Naive B cell (primary cell): ENCODE measurements at places on chromosomes 2 and 18.

- H3K27ac ChIP-seq = no peak overlapping the region
- no peak for DNase-seq
- peaks cover 17% of the 10 kb centered on the region for H3K27me3 ChIP-seq
- H3K36me3 ChIP-seq = no peaks in the 10 kb centered on the region
- no peak overlapping the region for H3K4me3 ChIP-seq
These were observed 107.2 kb upstream of the L3MBTL4 start for GRCh38 chr18:6521803-6522418.

DNA sequence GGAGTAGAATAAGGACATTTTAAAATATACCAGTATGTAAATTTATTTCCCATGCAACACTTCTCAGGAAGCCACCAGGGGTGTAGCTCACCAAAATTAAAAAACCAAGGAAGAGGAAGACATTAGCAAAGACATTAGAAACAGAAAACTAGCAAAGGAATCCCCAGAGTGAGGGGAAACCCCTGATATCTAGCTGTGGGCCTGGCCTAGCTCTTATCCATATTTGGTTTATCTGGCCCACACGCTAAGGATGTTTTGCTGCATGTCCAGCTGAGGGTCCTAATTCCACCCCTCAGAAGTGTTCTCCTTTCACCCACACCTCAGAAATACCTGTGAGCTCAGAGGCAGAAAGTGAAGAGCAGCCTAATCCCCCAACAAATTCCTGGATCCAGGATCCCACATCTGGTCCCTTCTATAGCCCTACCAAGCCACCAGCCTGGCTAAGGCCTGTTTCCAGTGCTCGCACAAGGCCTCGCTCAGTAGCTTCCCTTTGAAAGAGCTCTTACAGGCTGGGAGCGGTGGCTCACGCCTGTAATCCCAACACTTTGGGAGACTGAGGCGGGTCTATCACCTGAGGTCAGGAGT is 17.4 kb downstream of the OSBPL1A start:
- peak overlapping the region; percentile 11 for H3K27ac ChIP-seq
- H3K4me3 ChIP-seq = no peak overlapping the region
- H3K4me1 ChIP-seq = peaks cover 4% of the 10 kb centered on the region
- no peaks in the 10 kb centered on the region for H3K27me3 ChIP-seq
- DNase-seq = no peak
- no peaks in the 10 kb centered on the region for H3K36me3 ChIP-seq

DNA sequence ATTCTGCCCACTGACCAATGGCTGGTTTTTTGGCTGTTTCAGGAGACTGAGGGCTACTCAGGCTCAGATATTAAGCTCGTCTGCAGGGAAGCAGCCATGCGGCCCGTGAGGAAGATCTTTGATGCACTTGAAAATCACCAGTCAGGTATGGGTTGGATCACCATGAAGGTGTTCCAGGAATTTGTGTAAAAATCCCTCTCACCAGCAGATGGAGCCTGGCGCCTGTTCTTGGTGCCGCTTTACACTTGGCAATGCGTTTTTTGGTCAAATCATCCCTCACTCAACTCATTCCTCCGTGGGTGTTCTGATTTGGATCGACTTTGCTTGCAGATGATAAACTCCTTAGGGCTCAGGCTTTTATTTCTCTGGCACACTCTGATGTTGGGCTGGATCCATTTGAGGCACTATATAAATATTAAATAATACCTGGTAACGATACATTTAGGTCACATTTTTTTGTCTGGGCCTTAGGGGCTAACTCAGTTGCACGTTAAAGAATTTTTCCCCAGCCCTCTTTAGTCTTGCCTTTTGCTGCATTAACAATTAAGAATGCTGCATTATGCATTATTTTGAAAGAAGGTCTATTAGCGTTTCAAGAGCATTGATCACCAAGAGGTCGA is 50.0 kb downstream of the HDHD2 start:
- H3K36me3 ChIP-seq = no peaks in the 10 kb centered on the region
- no peak overlapping the region for H3K4me3 ChIP-seq
- peaks cover 3% of the 10 kb centered on the region for H3K4me1 ChIP-seq
- peak overlapping the region; percentile 65 for H3K27ac ChIP-seq

- no peaks in the 10 kb centered on the region for H3K27me3 ChIP-seq
- DNase-seq = no peak
- H3K36me3 ChIP-seq = peaks cover 6% of the 10 kb centered on the region
- peak overlapping the region; percentile 9 for H3K27ac ChIP-seq
- peak overlapping the region; percentile 92 for H3K4me3 ChIP-seq
- peaks cover 77% of the 10 kb centered on the region for H3K4me1 ChIP-seq
These were observed 1.4 kb upstream of the MALT1 start for GRCh38 chr18:58669731-58670378.

DNA sequence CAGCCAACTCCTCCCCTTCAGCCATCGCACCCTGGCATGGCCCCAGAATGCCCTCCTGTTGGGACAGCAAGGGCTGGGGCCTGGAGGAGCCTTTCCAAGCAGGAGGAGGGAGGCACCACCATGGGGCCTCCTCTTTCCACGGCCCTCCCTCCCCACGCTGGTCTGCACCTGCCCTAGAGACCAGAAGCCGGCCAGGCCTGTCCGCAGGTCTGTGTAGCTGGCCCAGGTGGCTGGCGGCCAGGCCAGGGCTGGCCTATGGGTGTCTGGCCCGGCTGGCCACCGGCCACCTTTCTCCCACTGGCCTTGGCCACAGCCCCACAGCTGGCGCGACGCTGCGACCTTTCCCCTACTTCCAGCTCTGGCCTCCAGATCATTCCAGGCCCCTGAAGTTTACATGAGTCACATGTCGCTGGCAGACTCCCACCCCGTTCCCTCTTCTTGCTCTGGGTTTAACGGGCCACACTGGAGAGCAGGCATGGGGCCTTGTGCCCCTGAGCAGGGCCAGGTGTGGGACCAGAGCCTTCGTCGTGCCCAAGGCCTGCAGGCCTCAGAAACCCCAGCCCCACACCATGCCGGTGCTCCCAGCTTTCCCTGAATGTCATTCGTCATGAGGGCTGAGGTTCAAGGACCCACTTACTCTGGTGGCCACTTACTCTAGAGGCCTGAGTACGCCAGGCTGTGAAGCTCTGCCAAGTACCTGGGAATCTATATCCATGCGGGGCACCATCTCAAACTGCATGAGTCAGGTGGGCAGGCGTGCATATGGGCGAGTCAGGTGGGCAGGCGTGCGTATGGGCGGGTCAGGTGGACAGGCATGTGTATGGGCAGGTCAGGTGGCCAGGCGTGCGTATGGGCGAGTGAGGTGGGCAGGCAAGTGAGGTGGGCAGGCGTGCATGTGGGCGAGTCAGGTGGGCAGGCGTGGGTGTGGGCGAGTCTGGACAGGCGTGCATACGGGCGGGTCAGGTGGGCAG is 33.3 kb upstream of the KLF11 start:
- H3K4me1 ChIP-seq = no peaks in the 10 kb centered on the region
- no peaks in the 10 kb centered on the region for H3K36me3 ChIP-seq
- DNase-seq = no peak
- H3K27ac ChIP-seq = no peak overlapping the region
- H3K27me3 ChIP-seq = peaks cover 5% of the 10 kb centered on the region

DNA sequence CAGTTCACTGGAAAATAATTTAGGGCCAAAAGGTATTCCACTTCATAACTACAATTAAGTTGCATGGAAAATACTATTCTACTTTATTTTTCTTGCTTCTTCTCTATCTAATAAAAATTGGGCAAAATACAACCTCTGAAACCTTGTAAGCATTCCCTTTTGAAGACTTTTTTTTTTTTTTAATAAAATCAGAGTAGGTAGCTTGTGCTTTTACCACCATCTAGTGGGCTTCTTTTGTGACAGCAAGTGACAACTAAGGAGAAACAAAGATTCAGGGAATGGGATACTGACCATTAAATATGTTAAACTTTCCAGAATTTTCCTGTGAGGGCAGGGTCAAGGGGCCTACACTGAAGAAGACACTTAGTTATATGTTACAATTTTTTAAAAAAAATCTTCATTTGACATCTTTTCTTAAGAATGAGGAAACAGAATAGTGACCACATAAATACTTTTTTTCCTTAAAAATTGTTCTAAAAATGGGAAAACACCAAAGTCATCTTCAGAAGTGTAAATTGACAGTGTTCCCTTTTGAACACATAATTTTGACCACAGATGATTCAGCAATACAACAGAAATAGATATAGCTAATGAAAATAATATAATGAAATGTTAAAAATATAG is 1183.2 kb upstream of the ACVR2A start:
- H3K36me3 ChIP-seq = no peaks in the 10 kb centered on the region
- no peaks in the 10 kb centered on the region for H3K4me1 ChIP-seq
- no peak for DNase-seq
- H3K27ac ChIP-seq = no peak overlapping the region
- no peak overlapping the region for H3K4me3 ChIP-seq

DNA sequence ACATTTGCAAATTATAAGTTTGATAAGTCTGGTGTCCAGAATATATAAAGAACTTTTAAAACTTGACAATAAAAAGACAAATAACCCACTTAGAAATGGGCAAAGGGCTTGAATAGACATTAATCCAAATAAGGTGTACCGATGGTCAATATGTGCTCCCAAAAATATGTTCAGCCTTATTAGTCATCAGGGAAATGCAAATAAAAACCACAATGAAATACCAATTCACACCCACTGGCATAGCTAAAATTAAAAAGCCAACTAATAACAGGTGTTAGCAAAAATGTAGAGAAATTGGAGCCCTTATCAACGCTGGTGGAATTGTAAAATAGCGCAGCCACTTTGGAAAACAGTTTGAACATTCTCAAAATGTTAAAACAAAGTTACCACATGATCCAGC is 79.0 kb upstream of the SCG2 start:
- no peaks in the 10 kb centered on the region for H3K27me3 ChIP-seq
- H3K36me3 ChIP-seq = no peaks in the 10 kb centered on the region
- H3K4me1 ChIP-seq = no peaks in the 10 kb centered on the region
- H3K4me3 ChIP-seq = no peak overlapping the region
- H3K27ac ChIP-seq = no peak overlapping the region
- no peak for DNase-seq

DNA sequence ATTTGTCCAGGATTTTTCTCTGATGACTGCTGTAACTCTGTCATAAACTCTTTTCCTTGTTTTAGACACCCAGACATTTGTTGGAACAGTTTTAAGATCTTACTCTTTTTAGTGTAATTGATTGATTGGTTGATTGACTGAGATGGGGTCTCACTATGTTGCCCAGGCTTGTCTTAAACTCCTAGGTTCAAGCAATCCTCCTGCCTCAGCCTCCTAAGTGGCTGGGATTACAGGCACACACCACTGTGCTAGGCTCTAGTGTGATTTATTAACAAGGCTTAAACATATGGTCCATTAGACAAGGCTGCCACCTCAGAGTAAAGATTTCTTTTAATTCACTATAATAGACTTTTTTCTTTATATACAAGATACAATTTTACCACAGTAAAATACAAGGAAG is 2.0 kb downstream of the PAIP2B start:
- peaks cover 5% of the 10 kb centered on the region for H3K36me3 ChIP-seq
- DNase-seq = no peak
- no peak overlapping the region for H3K27ac ChIP-seq
- H3K27me3 ChIP-seq = no peaks in the 10 kb centered on the region
- peaks cover 50% of the 10 kb centered on the region for H3K4me1 ChIP-seq
